COR-L47 (cell line): ENCODE measurements at places on chromosomes 2 and 18.

DNA sequence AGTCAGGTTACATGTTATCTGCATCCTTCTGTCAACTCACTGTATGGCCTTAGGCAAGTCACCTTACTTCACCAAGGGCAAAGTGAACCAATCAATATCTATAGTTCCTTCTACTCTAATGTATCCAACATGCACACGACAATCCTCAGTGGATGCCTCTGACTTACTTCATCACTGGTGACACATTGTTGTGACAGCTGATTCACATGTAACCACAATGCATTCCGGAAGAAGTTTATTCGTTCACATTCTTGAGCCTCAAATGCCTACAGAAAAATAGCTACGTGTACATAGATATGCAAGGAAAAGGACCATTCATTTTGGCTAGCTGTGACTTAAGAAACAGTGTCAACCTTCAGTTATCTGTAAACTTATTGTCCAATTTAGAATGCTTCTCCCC is 26.3 kb upstream of the EPG5 start:
- DNase-seq: no peak

GRCh38 chr2:136295168-136295567 is 177.2 kb upstream of the CXCR4 start:
- DNase-seq: no peak

GRCh38 chr18:73677450-73677849 is 470.2 kb downstream of the FBXO15 start:
- no peak for DNase-seq

DNA sequence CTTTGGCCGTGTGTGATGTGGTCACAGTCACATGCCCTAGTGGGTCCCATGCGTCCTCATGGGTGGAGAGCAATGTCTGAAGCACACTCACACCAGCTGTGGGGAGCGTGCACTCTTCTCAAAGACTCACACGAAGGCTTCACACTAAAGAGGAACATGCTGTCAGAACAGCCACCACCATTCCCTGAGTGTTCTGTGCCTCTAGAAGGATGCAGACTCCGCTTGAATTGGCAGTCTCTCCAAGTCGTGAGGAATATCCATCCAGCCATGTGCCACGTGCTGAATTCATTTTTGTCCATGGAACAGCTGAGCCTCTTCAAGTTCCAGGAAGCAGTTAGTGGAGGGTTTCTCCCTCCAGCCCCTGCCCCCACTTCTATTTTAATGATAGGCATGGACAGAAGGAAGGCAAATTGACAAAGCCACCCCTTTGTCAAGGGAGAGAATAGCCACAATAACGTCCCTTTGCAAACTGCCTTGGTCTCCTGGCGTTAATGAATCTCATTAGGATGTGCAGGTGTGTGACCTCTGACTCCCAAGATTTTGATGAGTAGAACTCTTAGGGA is 464.3 kb upstream of the ID2 start:
- no peak for DNase-seq

- no peak for DNase-seq
These were observed 63.1 kb downstream of the UNC80 start for GRCh38 chr2:209834767-209835166.

- no peak for DNase-seq
These were observed 68.8 kb downstream of the CLHC1 start for GRCh38 chr2:55163274-55163721.

DNA sequence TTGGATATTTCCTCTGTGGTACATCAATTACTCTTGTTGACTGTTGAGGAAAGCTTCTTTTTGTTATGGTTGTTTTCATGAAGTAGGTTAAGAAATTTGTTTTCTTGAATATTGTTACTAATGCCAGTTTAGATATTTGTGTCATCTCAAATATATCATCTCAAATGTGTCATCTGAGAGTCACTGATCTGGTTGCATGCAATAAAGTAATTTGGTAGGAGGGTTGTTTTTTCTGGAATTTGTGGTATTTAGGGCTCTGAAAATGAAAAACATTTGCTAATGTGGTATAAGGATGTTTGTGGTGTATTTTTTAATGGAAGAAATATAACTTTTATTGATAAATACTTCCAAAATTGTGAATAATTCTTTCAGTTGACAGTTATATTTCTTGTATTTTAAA is 117.7 kb downstream of the GREB1L start:
- no peak for DNase-seq

DNA sequence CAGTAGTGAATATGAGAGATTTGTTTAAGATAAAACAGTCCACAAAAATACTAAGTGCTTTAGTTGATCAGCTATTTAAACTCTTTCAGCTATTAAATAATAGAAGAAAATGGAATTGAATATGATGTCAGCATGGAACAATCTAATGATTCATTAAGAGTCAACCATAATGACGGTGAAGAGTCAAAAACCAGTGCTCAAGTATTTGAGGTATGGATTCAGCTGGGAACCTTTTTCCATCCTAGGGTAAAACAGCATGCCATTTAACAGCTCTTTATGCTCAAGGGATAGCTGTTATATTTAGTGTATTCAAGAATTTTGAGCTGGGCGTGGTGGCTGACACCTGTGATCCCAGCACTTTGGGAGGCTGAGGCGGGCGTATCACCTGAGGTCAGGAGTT is 29.7 kb downstream of the CARF start:
- DNase-seq: no peak

- DNase-seq: no peak
These were observed 529 bp upstream of the MTA3 start for GRCh38 chr2:42567806-42568400.

DNA sequence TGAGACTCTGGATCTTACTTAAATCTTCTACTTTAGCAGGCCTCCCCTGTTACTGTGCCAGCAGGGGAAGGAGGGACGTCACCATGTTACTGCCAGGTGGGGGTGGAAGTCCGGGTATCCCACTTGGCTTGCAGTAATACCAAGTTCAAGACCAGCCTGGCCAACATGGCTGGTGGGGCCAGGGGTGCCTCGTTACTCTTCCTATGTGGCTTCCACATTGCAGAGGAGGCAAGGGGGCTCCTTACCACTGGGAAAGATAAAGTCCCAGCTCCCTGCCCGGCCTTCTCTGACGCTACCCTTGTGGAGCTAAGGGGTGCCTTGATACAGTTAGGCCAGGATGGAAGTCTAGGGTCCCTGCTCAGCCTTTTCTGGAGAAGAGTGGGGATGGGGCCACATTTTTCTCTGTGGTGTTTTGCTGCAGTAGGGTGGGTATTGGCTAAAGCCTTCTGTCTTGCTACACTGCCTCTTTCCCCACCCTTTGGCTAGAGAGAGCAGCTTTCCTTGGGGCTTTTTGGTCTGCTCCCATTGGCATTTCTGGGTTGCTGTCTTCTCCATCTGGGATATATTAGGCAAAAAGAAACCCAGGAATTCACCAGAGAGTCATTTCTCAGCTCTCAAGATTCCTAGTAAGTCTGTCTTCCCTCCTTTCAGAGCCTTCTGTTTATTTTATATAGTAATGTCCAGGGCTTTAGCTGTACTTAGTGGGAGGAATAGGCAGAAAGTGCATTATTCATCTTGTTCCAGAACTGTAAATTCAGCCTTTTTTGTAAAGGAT is 21.9 kb downstream of the ELMOD3 start:
- DNase-seq: no peak

- no peak for DNase-seq
These were observed 51.8 kb downstream of the SH3RF3 start for GRCh38 chr2:109180786-109181185.

DNA sequence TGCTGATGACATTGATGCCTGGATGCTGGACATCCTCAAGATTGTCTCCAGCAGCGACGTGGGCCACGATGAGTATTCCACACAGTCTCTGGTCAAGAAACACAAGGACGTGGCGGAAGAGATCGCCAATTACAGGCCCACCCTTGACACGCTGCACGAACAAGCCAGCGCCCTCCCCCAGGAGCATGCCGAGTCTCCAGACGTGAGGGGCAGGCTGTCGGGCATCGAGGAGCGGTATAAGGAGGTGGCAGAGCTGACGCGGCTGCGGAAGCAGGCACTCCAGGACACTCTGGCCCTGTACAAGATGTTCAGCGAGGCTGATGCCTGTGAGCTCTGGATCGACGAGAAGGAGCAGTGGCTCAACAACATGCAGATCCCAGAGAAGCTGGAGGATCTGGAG is 94.1 kb upstream of the EML6 start:
- DNase-seq: no peak

DNA sequence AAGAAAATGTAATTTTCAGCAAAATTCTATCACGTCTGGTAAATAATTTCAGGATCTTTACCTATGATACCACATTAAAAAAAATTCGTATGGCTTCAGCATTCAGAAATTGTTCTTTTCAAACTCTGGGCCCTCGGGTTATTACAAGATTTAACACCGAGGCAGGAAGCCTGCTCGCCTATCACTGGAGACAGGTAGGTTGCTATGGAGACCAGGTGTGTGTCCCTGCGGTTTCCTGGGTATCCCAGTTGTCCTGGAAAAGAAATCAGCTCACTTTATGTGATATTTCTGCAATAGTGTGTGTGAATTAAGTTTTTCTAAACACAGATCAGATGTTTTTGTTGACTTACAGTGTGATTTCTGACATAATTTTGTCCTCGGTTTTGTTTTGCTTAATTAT is 14.2 kb downstream of the HPCAL1 start:
- no peak for DNase-seq

- DNase-seq: no peak
These were observed 621.8 kb downstream of the LRP1B start for GRCh38 chr2:141508806-141509595.

- no peak for DNase-seq
These were observed 499.9 kb downstream of the ZEB2 start for GRCh38 chr2:144020047-144020446.

DNA sequence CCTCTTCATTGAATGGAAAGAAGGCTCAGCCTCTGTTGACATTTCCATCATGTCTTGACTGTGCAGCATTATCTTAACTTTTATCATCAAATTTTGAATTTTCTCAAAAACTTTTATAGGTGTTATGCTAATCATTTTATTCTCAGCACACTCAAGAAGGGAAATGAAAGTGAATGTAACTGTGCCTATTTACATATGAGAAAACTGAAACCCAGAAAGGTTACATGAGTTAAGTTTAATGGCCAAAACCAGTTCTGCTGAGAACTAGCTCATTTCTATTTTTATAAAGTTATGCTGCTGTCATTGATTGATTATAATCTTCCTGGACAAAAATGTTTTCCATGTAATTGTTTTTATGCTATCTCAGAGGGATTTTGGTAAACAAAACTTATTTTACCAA is 618.8 kb upstream of the NRXN1 start:
- no peak for DNase-seq

GRCh38 chr2:113986762-113987290 is 96.9 kb downstream of the ACTR3 start:
- no peak for DNase-seq

DNA sequence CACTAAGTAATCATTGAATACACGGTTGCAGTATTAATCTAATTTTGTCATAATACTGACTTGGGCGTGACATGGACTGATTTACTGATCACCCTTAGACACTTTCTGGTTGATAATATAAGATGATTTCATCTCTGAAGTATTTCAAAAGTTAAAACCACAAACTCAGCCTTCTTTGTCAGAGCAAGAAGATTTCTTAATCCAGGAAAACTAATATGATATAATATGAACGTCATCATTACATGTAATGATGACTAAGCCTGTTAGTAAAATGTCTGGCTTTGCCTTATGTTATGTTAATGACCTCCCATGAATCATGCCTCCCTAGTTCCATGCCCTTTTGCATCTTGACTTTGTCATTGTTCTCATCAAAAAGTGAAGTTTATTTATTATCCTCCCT is 1325.0 kb upstream of the CDH2 start:
- DNase-seq: no peak

DNA sequence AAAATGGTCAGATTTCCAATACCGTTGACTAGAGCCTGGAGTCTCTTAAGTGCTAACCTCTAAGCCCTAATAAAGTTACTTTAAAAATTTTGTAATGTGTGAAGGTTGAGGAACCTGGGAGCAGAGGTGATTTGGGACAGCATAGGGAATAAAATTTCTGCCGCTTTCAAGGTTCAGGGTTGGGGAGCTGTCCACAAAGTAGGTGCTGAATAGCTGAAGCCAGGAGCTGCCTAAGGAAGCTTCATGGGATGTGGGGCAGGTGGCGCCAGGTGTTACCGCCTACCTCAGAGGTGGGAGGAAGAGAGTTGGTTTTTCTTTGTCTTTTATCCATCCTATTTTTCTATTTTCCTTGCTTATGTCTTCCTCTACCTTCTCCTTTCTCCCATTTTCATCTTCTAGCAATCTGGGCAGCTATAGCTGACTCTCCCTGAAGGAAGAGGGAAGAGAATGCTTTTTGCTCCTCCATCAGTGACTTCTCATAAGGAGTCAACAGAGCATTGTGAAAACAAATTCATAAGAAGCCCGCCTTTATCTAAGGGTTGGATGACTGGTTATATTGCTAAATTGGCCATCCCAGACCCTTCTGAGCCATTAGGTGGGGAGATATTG is 178.7 kb downstream of the CLIP4 start:
- no peak for DNase-seq

- no peak for DNase-seq
These were observed 121.4 kb upstream of the COL3A1 start for GRCh38 chr2:188852772-188853171.

- DNase-seq: no peak
These were observed 2.5 kb upstream of the ICOS start for GRCh38 chr2:203934041-203934492.

DNA sequence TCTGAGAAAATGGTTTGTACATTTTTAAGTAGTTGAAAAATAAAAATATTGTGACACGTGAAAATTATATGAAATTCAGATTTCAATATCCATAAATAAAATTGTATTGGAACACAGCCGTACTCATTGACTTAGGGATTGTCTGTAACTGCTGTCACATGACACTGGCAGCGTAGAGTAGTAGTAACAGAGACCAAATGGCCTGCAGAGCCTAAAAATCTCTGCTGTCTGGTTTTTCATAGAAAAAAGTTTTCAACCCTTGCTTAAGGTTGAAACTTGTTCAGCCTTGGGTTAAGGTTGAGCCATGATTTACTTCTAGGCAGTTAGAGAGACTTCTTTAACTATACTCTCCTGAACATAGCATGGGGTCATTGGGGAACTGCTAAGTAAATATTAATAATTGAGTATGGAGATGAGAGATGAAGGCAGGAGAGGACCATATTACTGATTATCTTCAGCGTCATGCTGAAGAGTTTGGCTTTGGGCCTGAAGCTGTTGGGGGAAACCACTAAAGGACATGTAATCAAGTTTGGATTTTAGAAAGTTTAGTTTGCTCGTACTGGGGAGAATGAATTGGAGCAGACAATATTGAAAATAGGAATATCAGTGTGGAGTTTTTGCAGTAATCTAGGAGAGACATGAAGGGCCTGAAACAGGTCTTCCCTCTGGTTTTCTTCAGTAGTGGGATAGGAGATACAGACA is 16.2 kb downstream of the EML4 start:
- no peak for DNase-seq

DNA sequence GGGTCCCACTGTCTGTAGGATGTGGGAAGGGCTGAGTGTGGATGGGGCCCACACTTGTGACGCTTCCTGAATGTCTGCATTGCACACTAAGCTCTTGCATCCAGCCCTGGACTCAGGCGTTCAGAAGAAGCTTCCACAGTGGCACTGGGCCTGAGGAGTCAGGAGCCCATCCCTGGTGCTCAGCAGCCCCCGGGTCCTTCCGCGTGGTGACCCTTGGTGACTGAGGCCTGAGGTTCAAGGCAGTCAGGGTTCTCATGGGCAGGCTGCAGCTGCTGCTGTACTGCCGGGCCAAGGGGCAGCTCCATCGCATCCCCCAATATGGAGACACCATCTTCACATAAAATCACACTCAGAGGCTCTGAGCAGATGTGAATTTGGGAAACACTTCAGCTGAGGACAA is 65.8 kb upstream of the TUBA3E start:
- no peak for DNase-seq

GRCh38 chr2:85421260-85422071 is 3.0 kb downstream of the SH2D6 start:
- DNase-seq: peak; percentile 73
